ENCODE measurements at places on chromosomes 4 and X. TPM values are rescaled to one million over a fixed set of nuclear protein-coding genes. Genes with fewer than 3 reads are reported as not detected.

The MOB1B gene
- total RNA-seq, result 7.3 TPM

The NSG1 gene
- not detected for total RNA-seq

The PFKFB1 gene
- total RNA-seq, result not detected

The STARD8 gene
- total RNA-seq, result 0.73 TPM

The NWD2 gene
- not detected for total RNA-seq

The CT45A5 gene
- total RNA-seq, result not detected

The WDR17 gene
- 3.3 TPM for total RNA-seq

The IGFBP7 gene
- 4.5 TPM for total RNA-seq

The IL2RG gene
- not detected for total RNA-seq

The ZNF185 gene
- 1.4 TPM for total RNA-seq

The TET2 gene
- total RNA-seq, result 15.4 TPM

The DMRTC1 gene
- total RNA-seq, result not detected

The TMPRSS11E gene
- total RNA-seq, result not detected

The PROM1 gene
- not detected for total RNA-seq

The P2RY8 gene
- total RNA-seq, result not detected

The TLR3 gene
- total RNA-seq, result 3.9 TPM

The ATOH1 gene
- not detected for total RNA-seq

The CENPVL2 gene
- total RNA-seq, result under 0.01 TPM

The SRD5A3 gene
- total RNA-seq, result 18.0 TPM

The S100P gene
- total RNA-seq, result not detected

The RPA4 gene
- total RNA-seq, result 2.6 TPM

The LEF1 gene
- 0.37 TPM for total RNA-seq

The CASP3 gene
- total RNA-seq, result 26.6 TPM

The FRMD7 gene
- total RNA-seq, result under 0.01 TPM

The KLF3 gene
- 24.4 TPM for total RNA-seq

The IRS4 gene
- total RNA-seq, result not detected

The WWC2 gene
- 13.6 TPM for total RNA-seq

The AVPR2 gene
- not detected for total RNA-seq

The ARR3 gene
- total RNA-seq, result not detected

The GABRG1 gene
- total RNA-seq, result not detected

The DGAT2L6 gene
- total RNA-seq, result not detected

The NR0B1 gene
- total RNA-seq, result 8.5 TPM

The FGFBP2 gene
- total RNA-seq, result not detected

The MAGEA6 gene
- not detected for total RNA-seq

The GPR143 gene
- total RNA-seq, result not detected

The CCNG2 gene
- 12.5 TPM for total RNA-seq

The ALAS2 gene
- not detected for total RNA-seq

The SPANXC gene
- not detected for total RNA-seq

The PRKG2 gene
- total RNA-seq, result 2.9 TPM

The TBC1D1 gene
- total RNA-seq, result 103 TPM

The POU3F4 gene
- total RNA-seq, result not detected

Data from subcutaneous preadipocyte (primary cell).